Mucosa of gallbladder (tissue), 1 donor: ENCODE measurements at places on chromosomes 7 and 10. TPM values are rescaled to one million over a fixed set of nuclear protein-coding genes. Genes with fewer than 3 reads are reported as not detected.

FKBP14 gene
- 10.9 TPM for total RNA-seq

TYW1B gene
- 11.0 TPM for total RNA-seq

HOXA1 gene
- total RNA-seq = 0.40 TPM

DPY19L1 gene
- total RNA-seq = 25.2 TPM

MACC1 gene
- 13.4 TPM for total RNA-seq

GRCh38 chr10:30029164-30029871 is 30.1 kb downstream of the JCAD start:
- DNase-seq = no peak

GRCh38 chr7:138770904-138771303 is 26.9 kb upstream of the TMEM213 start:
- no peak for DNase-seq

DNA sequence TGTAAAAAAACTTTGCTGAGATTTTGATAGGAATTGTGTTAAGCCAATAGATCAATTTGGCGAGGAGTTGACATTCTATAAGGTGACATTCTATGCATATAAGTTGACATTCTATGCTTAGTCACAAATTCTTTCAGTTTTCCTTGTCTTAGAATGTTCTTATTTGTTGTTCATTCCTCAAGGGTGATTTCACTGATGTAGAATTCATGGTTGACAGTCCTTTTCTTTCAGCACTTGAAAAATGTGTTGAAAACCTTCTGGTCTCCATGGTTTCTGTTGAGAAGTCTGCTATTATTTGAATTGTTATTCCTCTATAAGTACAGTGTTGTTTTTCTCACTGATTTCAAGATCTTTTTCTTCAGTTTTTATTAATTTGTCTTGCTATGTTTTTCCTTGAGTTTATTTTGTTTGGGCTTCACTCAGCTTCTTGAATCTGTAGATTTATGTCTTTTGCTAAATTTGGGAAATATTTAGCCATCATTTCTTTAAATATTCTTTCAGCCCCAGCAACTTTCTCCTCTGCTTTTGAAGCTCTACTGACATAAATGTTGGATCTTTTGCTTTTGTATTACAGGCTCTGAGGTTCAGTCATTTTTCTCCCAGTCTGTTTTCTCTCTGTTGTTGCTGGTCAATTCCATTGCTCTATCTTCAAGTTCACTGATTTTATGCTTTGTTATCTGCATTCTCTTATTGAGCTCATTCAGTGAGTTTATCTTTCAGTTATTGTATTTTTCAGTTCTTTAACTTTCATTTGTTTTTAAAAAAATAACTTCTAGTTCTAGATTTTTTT is 154.9 kb downstream of the SDK1 start:
- DNase-seq = no peak

- DNase-seq = peak; percentile 96
Measured at GRCh38 chr7:41955893-41956675, 253.2 kb upstream of the INHBA start.

GRCh38 chr10:75014516-75015230 is 96.8 kb upstream of the SAMD8 start:
- no peak for DNase-seq

DNA sequence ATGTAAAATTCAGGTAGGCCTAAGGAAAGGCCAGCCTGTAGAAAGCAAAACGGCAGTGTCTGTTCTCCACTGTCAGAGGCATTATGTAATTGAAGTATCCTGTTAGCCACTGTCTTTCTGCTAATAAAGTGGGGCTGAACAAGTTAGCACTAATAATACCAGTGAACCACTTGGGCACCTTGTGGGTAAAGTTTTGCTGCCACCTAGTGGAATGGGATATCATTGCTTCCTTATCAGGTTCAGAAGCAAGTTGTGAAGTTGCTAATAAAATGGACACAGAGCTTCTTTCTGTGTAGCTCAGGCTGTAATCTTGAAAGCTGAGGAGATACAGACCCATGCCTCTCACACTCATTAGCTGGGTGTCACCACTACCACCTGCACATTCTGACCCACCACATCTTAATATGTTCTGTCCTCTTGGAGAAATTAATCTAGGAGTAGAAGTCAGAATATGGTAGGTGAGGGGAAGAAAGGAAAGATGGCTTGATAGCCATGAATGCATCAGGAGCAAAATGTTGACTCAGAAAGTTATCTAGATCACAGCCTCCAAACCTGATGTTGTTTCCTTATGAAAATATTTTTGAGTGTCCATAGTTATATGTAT is 175.1 kb downstream of the SEPTIN7 start:
- peak; percentile 64 for DNase-seq

DNA sequence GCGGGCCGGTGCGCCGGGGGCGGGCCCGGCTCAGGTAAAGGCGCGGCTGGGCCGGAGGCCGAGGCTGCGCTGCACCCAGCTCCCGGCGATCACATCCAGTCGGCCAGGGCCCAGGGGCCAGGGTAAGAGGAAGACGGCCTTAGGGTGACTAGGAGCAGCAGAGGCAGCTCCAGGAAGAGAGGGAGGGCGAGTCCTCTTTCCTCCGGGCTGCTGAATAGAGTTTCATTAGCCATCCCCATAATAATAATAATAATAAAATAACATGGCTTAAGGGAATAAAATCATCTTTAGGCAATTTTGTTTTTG is 44.8 kb upstream of the CDK1 start:
- no peak for DNase-seq

DNA sequence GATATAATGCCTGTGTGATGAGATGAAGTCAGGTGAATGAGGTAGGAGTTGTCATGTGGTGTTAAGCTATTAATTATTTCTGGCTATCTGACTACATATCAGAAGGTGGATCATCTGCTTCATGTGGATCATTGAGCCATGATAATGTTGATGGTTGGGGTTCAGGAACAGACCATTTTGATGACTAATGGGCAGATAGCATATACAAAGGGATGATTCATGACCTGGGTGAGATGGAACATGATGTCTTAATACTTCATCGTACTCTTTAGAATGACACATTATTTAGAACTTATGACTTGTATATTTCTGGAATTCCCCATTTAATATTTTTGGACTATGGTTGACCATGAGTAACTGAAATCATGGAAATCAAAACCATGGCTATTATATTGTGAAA is 155.1 kb downstream of the OR13A1 start:
- no peak for DNase-seq

- no peak for DNase-seq
Measured at GRCh38 chr7:55977831-55978230, 13.4 kb downstream of the NIPSNAP2 start.

DNA sequence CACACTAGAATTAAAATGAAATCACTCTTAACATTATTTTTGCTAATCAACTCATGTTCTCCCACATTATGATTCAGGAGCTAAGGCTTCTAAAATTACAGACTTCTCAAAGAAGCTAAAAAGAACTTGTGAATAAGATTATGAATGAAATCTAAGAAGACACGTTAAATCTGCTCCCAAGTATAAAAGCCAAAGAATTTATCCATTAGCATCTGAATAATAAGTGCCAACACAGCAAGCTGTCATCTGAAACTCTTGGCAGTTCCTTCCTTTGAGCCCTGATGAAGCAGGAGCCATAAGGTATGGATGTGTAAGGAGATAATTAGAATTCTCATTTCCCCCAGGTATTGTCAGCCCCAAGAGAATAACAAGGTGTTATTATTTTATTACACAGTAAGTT is 50.3 kb downstream of the TPK1 start:
- no peak for DNase-seq

GRCh38 chr10:43972976-43973647 is 324.4 kb upstream of the ZNF32 start:
- no peak for DNase-seq

GRCh38 chr7:84394219-84394618 is 199.6 kb upstream of the SEMA3A start:
- DNase-seq = no peak

- DNase-seq = peak; percentile 30
Measured at GRCh38 chr10:12350167-12350872, 973 bp downstream of the CAMK1D start.

DNA sequence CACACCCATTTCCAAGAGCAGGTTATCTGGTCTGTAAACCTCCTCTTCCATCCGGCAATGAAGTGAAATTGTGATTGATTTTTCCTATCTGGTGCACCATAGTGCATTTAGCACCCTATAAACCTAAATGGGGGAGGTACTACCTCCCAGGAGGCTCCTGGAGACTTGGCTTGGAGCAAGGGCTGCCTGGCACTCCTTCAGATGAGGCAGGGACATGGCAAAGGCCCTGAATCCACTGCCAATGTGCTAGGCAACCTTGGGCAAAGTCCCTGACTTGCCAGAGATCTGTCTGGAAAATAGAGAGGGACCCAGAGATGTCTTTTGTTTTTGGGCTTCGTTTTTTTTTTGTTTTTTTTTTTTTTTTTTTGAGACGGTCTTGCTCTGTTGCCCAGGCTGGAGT is 6.7 kb upstream of the GRID1 start:
- no peak for DNase-seq

DNA sequence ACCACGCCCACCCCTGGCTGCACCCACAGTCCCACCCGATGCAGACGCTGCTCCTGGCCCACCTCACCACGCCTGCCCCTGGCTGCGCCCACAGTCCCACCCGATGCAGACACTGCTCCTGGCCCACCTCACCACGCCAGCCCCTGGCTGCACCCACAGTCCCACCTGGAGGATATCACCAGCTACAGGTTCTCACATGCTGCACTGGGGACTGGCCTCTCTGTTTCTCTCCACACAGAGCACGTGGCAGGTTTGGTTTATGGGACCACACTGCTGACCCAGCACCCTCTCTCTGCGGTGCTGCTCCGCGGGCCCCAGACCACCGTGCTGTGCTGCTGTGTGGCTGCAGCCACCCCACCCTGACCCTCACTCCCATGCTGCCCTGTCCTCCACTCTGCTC is 120.9 kb downstream of the VIPR2 start:
- no peak for DNase-seq

DNA sequence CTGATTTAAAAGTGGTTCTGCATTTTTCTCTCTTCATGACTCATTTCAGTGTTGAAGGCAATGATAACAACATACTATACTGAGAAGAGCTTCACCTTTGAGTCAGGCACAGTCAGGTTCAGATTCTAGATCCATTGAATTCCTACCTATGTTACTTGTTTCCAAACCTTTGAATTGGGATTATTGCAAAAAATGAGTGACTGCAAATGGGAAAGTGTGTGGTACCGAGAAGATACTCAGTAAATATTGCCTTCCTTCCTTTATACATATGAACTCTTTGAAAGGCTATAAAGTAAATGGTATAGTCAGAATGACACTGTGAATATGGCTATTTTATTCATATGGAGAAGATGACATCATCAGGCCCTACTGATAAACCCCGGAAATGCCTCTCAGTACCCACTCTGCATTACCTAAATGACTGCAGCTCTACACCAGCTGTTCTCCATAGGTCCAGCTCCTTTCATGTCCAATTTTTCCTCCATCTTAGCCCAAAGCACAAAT is 66.7 kb upstream of the FGL2 start:
- no peak for DNase-seq

- DNase-seq = no peak
Measured at GRCh38 chr7:45119550-45119949, 8.1 kb upstream of the TBRG4 start.

- no peak for DNase-seq
Measured at GRCh38 chr7:18521945-18522566, 26.5 kb downstream of the HDAC9 start.

- DNase-seq = no peak
Measured at GRCh38 chr7:48111596-48111995, 22.5 kb downstream of the UPP1 start.
